ENCODE measurements at places on chromosomes 11 and 22. TPM values are rescaled to one million over a fixed set of nuclear protein-coding genes. Genes with fewer than 3 reads are reported as not detected.
A peak's percentile ranks its signal among the peaks of the same experiment; 100 is the strongest.

DNA sequence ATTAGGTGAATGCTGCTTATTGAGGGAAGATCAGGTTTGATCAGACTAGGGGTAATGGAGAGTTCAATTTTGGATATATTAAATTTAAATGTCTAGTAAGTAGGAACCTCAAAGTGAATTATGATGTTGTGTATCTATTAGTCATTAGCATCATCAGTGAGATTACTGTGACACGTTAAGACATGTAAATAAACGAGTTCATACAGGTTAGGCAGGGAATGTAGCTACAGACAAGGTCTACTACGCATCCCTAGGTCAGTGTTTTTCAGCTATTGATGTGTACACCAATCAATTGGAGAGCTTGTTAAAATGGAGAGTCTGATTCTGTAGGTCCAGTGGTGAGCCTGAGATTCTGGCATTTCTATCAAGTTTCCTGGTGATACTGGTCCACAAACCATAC lies 120.1 kb upstream of the LRRC4C start:
- no peaks in the 10 kb centered on the region for H3K36me3 ChIP-seq
- no peak for DNase-seq
- H3K4me1 ChIP-seq = no peaks in the 10 kb centered on the region
- H3K27me3 ChIP-seq = no peaks in the 10 kb centered on the region
- H3K4me3 ChIP-seq = no peak overlapping the region
- no peak overlapping the region for H3K27ac ChIP-seq

DNA sequence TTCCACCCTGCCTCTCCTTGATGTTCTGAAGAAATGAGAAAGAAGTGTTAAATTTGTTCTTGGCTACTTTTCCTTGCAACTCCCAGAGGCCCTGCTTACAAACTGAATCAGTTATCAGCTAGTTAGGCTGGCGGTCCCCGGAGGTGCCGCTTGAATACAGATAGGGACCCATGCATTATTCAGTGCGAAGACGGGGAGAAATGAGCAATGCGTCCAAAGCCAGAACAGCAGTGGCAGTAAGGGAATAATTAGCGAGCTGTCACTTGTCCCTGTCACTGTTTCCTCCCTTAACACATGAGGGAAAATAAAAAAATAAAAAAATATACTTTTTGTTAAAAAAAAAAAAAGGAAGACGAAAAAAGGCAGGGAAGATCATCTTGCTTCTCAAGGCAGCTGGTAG lies 528.1 kb downstream of the MN1 start:
- H3K27me3 ChIP-seq = peaks cover 37% of the 10 kb centered on the region
- no peaks in the 10 kb centered on the region for H3K4me1 ChIP-seq
- DNase-seq = no peak
- no peak overlapping the region for H3K27ac ChIP-seq
- H3K36me3 ChIP-seq = no peaks in the 10 kb centered on the region
- no peak overlapping the region for H3K4me3 ChIP-seq

- H3K27ac ChIP-seq = no peak overlapping the region
- no peak for DNase-seq
- H3K4me3 ChIP-seq = no peak overlapping the region
- H3K36me3 ChIP-seq = no peaks in the 10 kb centered on the region
- H3K4me1 ChIP-seq = no peaks in the 10 kb centered on the region
Observed at GRCh38 chr11:15346907-15347306, 232.2 kb downstream of the INSC start.

DNA sequence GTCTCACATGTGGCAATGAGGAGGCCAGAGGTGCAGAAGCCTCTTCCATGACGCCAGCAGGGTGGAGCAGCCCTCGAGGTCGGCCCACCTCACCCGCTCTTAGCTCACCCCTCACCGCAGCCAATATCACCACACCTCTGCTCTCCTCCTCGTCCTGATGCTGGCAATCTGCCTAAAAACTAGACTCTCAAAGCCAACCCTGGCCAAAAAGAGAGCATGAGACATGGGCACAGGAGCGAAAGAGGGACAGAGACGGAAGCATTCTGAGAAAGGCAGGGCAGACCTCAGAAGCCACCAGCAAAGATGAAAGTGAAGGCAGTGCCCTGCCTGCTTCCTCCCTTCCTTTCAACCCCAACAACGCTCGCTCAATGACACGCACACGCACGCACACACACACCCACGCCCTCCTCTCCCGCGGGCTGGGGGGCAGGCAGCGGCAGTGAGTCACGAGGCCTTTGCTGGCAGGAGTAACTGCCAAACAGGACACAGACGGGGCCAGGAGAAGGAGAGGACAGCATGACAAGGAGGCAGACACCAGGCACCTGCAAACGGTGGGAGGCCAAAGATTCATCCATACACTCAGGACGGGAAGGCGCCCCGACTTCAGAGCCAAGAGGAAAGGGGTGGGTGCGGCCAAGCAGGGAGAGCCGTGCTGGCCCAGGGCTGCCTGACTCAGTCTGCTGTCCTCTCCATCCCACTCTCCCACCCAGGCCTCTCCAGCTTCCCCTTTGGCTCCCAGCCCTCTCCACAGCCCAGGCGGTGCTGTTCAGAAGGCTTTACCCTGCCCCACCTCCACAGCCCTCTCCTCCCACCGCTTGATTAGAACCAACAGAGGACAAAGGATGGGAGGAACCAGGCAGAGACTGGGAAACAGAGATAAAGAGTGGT lies 11.4 kb downstream of the IGSF9B start:
- no peak overlapping the region for H3K4me3 ChIP-seq
- no peaks in the 10 kb centered on the region for H3K27me3 ChIP-seq
- no peaks in the 10 kb centered on the region for H3K36me3 ChIP-seq
- no peak for DNase-seq

The FGF4 gene
- total RNA-seq = not detected

GRCh38 chr11:105328061-105328460 lies 188.5 kb upstream of the CARD18 start:
- no peak overlapping the region for H3K4me3 ChIP-seq
- DNase-seq = no peak
- no peaks in the 10 kb centered on the region for H3K4me1 ChIP-seq
- no peak overlapping the region for H3K27ac ChIP-seq
- no peaks in the 10 kb centered on the region for H3K27me3 ChIP-seq
- no peaks in the 10 kb centered on the region for H3K36me3 ChIP-seq

DNA sequence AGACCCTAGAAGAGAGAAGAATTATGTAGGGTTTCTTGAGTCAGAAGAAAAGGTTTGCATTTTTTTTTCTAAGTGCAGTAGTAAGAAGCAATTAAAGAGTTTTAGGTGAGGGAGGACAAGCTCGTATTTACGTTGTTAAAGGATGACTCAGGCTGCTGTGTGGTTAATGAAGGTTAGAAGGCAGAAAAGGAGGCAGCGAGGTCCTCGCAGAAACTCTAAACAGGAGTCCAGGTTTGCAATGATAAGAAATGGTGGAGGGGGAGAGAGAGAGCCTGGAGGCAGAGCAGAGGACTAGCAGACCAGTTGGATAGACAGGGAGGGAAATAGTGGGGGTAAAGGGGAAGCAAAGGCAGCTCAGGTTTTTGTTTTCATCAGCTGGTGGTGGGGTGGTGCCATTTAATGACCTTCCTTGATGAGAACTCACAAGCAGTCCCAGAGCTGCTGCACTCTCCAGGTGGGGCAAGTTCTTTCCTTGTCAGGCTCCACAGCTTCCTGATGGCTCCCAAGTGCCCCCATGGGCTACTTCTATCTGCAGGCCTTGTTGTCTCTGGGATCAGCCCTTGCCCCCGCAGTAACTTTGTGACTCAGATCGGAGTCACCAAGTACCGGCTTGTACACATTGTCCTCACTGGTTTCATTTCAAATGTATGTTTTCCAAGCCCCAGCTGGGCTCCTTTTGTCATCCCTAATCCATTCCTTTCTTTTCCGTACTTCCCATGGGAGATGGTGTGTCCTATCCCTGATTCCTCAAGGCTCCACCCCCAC lies 8.3 kb upstream of the INSC start:
- DNase-seq = peak; percentile 75
- no peaks in the 10 kb centered on the region for H3K27me3 ChIP-seq
- no peaks in the 10 kb centered on the region for H3K36me3 ChIP-seq
- peak overlapping the region; percentile 36 for H3K27ac ChIP-seq

DNA sequence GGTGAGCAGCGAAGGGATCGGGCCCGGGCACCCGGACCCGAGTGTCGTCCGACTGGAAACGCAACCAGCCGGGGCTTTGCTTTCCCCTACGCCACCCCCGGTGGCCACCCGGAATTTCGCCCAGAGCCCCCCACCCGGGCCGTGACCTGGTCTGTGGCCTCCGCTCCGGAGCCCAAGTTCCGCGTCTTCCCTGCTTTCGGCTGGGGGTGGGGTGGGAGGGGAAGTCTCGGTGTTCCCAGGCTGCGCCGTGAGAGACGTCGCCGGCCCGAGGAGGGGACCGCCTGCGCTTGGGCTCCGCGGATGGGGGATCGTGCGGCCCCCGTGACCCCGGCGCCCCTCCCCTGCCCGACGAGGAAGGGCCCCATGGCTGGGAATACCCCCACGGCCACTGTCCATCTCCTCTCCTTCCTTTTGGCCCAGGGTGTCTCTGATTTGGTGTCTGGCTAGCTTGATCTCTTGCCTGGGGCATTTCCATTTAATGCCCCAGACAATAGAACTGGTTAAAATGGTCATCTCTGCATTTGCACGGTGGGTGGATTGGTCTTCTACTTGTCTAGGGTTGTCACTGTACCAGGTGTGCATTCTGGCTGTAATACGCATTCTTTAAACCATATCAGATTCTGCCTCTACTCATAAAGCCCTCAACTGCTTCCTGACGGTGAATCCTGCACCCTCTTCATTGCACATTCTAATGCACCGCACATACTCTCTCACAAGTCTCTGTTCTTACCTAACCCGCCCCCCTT lies 789 bp downstream of the SIK2 start:
- no peaks in the 10 kb centered on the region for H3K36me3 ChIP-seq
- peaks cover 9% of the 10 kb centered on the region for H3K4me1 ChIP-seq
- no peak for DNase-seq

- no peak overlapping the region for H3K4me3 ChIP-seq
- H3K36me3 ChIP-seq = no peaks in the 10 kb centered on the region
- no peaks in the 10 kb centered on the region for H3K27me3 ChIP-seq
- no peaks in the 10 kb centered on the region for H3K4me1 ChIP-seq
Observed at GRCh38 chr11:105468154-105468553, 141.7 kb upstream of the GRIA4 start.

DNA sequence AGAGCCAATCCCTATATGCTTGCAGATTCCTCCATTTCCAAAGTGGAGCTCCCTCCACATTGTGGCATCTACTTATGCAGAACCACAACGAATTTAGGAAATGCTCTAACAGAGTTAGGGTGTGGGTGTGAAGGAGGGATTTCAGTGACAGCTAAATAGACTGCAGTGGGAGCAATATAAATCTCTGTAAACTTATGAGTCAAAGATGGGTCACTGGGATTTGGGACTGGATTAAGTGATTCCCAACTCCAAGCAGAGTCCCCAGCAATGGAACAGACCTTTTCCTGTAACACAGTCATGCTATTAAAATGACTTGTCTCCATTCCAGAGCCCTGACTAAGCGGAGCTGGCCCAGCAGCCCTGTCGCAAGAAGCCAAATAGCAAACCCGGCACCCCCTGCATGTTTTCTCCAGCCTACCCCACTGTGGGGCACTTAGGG lies 36.6 kb downstream of the RPL27A start:
- peak overlapping the region; percentile 67 for H3K27ac ChIP-seq
- H3K36me3 ChIP-seq = no peaks in the 10 kb centered on the region
- H3K4me3 ChIP-seq = no peak overlapping the region
- peaks cover 68% of the 10 kb centered on the region for H3K4me1 ChIP-seq
- H3K27me3 ChIP-seq = no peaks in the 10 kb centered on the region

The SYCE3 gene
- total RNA-seq = not detected

The PGA5 gene
- not detected for total RNA-seq

DNA sequence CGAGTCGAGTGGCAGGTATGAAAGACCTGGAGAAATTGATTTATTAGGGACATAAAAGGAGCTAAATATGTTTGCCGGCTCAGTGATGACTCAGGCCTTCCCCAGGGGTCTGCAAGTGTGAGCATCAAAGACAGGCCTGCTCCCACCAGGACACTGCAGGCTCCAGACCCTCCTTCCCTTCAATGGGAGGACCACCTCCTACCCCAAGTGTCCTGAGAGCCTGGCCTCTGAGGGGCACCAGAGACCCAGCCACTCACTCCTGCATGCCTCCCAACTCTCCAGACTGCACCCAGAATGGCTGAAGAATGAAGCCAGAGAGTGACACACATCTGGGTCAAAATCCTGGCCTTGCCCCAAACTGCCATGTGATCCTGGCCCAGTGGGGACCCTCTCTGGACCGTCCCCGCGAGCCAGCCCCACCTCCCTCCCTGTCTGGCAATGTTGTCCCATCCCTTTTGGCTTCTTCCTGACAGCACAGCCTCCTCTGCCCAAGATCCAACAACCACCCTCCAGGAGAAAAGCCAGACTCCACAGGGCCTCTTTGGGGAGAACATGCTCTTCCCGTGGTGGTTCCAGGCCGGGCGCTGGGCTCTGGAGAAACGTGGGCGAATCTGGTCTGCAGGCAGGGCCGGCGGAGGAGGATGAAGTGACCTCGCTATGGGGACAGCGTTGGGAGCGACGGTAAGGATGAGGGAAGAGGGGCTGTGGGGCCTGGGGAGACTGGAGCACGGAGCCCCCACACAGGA lies 36.2 kb downstream of the CYTH4 start:
- peak overlapping the region; percentile 100 for H3K27ac ChIP-seq
- no peak overlapping the region for H3K4me3 ChIP-seq
- H3K27me3 ChIP-seq = no peaks in the 10 kb centered on the region
- peaks cover 93% of the 10 kb centered on the region for H3K4me1 ChIP-seq
- H3K36me3 ChIP-seq = no peaks in the 10 kb centered on the region
- no peak for DNase-seq

GRCh38 chr22:42837556-42837955 lies 19.5 kb downstream of the ARFGAP3 start:
- H3K36me3 ChIP-seq = no peaks in the 10 kb centered on the region
- no peak overlapping the region for H3K4me3 ChIP-seq

The TYR gene
- total RNA-seq = not detected

The RBMXL2 gene
- total RNA-seq = 0.12 TPM

The OR8G1 gene
- not detected for total RNA-seq

The GGTLC3 gene
- total RNA-seq = not detected

DNA sequence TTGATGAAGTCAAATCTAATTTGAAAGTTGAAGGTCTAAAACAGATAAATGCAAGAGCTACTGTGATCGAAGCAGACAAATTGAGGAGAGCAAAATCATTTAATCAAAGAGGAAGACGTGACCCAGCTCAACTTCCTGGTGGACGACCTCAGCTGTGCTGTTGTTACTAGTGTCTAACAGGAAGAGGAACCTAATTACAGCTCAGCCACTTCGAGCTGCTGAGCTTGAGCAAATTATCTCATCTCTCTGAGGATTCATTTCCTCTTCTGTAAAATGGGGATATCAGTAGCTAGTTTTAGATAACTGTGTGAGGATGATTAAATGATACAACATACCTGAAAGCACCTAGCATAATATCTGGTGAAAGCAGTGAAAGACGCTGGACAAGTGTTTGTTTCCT lies 48.6 kb upstream of the OLFML1 start:
- H3K36me3 ChIP-seq = no peaks in the 10 kb centered on the region
- no peak for DNase-seq
- no peak overlapping the region for H3K4me3 ChIP-seq
- H3K27ac ChIP-seq = no peak overlapping the region
- H3K27me3 ChIP-seq = peaks cover 47% of the 10 kb centered on the region
- H3K4me1 ChIP-seq = no peaks in the 10 kb centered on the region
